Activated CD4-positive, alpha-beta T cell treated with anti-CD3 and anti-CD28 coated beads, Interleukin-2, amount 50 U/mL, for 16 hours (primary cell): ENCODE measurements at places on chromosomes 3 and 15.

DNA sequence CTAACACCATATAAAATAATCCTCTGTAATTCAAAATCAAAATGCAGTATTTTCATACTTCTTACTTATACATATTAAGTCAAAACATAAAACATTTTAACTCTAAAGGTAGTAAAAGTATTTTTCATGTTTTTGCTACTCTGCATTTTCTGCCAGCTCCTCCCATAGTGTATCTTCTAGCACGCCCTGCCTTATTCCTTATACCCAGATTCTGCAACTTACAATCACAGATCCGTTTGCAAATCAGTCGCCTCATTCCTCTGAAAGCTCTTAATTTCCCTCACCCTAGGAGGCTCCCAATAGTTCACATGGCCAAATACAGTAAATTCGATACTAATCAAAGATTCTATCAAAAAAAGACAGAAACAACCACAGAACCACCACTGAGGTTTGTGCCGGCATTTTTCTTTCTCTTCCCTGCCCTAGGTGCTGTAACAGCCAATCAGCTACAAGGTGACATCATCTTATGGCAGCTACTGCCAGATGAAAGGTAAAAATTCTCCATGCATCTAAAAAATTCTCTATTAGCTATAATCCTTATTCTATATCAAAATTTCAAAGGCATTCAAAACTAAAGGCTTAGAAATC is 72.9 kb downstream of the CLASP2 start:
- peak; percentile 52 for DNase-seq

- DNase-seq = no peak
Measured at GRCh38 chr15:96187341-96188305, 142.9 kb upstream of the NR2F2 start.

DNA sequence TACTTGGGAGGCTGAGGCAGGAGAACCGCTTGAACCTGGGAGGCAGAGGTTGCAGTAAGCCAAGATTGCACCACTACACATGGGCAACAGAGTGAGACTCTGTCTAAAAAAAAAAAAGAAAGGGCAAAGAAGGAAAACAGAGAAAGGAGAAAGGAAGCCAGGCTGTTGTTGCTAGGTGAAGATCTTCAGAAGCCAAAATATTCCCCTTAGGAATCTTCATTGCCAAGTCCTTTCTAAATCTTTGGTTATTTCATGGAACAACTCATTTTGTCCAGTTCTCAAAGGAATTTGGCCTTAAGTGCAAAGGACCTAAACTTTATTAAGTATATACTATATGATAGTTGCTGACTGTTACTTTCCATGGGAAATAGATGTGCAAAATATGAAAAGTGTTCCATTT is 59.2 kb upstream of the OSBPL11 start:
- no peak for DNase-seq

- no peak for DNase-seq
Measured at GRCh38 chr3:70272798-70273197, 39.6 kb downstream of the MDFIC2 start.

- no peak for DNase-seq
Measured at GRCh38 chr15:65416845-65417416, 5.8 kb downstream of the IGDCC4 start.

DNA sequence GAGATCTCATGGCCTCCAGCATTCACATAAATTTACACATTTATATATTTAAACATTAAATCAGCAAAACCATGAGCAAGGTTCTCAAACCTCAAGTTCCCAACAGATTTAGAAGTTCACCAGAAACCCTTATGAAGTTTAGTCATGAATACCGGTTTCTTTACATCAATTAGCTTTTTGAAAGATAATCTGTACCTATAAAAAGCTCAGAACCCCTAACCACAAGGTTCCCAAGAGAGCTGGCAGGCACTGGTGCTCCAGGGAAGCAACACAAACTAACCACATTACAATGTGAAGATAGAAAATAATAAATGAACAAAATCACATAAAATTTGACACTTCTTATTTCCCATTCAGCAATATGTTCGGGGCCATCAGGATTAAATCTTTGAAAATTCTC is 150.9 kb downstream of the FBN1 start:
- no peak for DNase-seq

DNA sequence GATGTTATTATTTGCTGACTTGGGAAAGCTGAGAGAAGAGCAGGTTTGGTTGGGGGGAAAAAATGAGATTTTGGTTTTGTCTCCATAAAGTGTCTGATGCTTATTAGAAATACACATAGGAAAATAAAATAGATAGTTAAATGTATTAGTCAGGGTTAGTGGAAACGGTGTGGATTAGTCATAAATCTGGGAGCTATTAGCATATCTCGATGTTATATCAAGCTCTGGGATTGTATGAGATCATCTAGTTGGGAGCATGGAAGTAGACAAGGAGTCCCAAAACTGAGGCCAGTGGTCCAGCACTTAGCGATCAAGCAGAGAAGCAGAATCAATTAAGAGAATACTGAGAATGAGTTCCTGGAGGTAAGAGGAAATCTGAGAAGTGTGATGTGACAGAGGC is 845.5 kb downstream of the ROBO2 start:
- DNase-seq = no peak

DNA sequence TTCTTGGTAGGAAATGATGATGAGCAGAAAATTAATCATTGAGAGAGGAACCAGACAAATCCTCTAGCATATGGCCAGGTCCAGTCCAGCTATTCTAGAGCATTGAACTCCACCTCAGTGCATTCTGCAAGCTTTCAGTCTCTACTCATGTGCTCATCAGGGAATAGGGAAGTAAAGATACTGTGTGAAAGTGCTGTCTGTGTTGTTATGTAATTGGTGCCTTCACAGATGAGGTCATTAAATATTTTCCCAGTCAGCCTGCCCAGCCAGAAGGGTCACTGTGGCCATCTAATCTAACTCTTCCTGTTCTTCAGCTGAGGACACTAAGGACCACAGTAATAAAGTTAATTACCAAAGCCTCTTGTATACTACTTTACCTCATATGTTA is 28.2 kb downstream of the C3orf62 start:
- DNase-seq = no peak

DNA sequence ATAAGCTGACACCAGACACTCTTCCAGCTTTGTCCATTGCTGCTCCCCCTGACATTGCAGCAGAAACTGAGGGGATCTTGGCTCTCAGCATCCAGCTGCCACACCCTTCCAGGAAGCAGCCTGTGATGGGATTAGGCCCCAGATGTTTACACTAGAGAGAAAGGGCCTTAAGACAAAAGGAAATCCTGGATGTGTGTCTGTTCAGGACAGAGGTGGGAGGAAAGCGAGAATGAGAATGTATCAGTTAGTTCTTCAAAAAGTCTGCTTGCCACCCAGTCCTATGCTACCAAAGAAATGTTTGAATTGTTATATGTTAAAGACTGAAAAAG is 58.8 kb downstream of the HES1 start:
- no peak for DNase-seq

DNA sequence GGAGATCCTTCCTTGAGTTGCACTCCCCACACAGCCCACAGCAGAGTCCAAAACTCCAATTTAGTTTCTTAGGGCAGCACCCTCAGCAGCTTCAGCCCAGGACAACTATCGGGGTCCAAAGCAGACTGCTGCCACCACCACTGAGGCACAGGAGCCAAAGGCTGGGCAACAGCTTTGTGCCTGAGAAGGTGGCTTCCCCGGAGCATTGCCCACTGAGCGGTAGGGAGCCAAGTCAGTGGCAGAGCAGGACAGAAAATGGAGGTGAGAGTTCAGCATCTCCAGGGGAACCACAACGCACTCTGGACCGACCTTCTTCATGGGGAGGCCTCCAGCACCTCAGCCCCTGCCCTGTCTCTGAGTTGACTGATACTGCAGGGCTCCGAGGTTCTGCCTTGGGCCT is 43.4 kb downstream of the CDAN1 start:
- no peak for DNase-seq

DNA sequence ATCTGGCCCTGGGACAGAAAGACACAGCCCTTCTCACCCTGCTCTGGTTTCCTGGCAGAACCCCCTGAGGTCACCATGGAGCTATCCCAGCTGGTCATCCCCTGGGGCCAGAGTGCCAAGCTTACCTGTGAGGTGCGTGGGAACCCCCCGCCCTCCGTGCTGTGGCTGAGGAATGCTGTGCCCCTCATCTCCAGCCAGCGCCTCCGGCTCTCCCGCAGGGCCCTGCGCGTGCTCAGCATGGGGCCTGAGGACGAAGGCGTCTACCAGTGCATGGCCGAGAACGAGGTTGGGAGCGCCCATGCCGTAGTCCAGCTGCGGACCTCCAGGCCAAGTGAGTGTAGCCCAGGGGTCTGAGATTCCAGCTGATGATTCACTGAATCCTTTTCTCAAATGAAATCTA is 61.7 kb downstream of the BOC start:
- no peak for DNase-seq

DNA sequence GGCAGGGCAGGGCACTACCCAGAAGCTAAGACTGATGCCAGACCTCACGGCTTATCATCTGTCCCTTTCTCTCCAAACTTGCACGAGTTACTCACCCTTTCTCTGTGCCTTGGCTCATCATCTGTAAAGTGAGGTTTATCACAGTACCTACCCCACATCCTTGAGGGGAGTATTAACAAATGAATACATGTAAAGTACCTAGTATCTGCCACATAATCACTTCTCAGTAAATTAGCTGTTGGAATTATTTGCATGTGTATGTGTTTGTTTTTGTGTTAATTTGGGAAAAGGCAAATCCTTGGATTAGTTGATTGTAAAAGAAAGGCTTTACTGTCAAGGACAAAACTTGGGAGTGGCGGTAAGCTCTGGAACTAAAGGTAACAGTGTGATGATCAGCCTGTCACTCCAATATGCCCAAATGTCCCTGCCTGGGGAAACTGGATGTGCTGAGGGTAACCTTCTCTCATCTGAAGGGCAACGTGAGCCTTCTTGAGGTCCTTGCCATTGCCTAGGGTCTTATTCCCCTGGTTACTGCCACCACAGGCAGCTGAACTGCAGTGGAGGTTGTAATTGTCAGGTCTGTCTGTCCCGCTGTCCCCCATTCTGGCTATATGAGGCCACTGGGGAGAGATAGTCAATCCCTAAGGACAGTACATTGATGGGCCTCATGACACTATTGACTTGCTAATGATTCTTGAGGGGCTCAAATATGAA is 269.4 kb downstream of the CLSTN2 start:
- DNase-seq = no peak

DNA sequence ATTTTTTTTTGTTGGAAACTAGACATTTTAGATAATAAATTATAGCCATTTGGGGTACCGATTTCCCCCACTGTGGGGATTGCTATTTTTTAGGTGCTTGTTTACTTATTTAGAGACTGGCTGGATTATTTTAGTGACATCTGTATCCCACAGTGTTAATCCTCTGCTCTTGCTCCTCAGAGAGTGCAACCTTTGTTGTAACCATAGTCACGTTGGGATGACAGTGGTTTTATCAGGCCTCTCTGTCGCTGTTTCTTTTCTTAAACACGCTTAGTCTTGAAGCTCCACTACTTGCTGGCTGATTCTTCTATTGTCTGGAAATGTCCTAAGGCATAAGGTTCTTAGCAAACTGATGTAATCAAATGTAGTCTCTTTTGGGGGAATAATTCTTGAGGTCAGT is 451.6 kb upstream of the SEMA6D start:
- DNase-seq = no peak

DNA sequence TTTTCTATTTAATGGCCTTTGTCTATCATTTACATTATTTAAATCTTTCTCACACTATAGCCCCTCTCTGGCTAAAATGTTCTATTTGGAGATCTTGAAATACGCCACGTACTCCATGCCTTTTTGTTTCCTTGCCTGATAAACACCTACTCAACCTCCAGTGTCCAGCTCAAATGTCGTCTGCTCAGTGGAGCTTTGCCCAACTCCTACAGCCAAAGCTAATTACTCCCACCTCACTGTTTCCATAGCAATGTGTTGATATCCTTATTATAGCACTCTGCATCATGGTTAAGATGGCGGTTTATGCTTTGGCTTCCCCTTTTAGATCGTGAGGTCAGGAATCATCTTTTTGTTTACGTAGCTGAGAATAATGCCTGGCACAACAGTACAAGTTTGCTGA is 55.9 kb downstream of the NGLY1 start:
- DNase-seq = no peak

DNA sequence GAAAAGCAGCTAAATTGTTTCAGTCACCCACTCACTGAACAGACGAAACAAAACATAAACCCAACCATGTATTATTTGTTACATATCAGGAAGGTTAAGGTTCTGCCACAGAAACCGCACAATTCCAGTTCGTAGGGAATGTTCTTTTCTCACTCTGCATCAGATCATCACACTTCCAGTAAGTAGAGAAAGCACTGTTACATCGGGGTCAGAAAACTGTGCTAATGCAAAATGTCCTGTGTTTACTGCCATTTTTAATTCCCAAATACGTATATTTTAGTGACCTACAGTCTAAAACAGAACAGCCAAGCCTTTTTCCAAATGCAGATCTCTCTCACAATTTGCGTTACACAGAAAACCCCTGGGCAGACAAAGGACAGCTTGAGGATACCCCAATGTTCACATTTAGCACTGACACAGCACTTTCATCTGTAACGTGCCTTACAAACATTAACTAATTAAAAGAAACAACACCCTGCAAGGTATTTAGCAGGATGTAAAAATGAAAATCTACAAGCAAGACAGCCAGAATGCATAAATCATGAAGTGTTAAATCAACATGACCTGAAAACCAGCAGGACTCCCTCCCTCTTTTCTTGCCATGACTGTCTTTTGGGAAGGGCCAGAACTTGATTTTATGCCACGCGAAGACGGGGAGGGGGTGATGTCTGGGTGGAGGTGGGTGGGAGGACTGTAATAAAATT is 34.8 kb upstream of the SKIL start:
- no peak for DNase-seq

DNA sequence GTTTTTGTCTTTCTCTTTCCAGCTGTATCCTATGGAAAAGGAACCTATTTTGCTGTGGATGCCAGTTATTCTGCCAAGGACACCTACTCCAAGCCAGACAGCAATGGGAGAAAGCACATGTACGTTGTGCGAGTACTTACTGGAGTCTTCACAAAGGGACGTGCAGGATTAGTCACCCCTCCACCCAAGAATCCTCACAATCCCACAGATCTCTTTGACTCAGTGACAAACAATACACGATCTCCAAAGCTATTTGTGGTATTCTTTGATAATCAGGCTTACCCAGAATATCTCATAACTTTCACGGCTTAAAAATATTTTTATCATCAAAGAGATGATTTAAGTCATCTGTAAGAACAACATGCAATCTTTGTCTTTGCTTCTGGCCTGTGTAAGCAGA is 44.9 kb upstream of the PARP14 start:
- no peak for DNase-seq

GRCh38 chr3:159839561-159840379 is 148.9 kb upstream of the IL12A start:
- DNase-seq = no peak
